ENCODE measurements at places on chromosomes 11 and 22.

- no peak for DNase-seq
Measured at GRCh38 chr22:31080164-31080847, 812 bp upstream of the SMTN start.

GRCh38 chr22:19853879-19854777, 546 bp downstream of the GNB1L start:
- DNase-seq, result peak; percentile 63

GRCh38 chr11:29669310-29669709, 347.5 kb downstream of the KCNA4 start:
- no peak for DNase-seq

DNA sequence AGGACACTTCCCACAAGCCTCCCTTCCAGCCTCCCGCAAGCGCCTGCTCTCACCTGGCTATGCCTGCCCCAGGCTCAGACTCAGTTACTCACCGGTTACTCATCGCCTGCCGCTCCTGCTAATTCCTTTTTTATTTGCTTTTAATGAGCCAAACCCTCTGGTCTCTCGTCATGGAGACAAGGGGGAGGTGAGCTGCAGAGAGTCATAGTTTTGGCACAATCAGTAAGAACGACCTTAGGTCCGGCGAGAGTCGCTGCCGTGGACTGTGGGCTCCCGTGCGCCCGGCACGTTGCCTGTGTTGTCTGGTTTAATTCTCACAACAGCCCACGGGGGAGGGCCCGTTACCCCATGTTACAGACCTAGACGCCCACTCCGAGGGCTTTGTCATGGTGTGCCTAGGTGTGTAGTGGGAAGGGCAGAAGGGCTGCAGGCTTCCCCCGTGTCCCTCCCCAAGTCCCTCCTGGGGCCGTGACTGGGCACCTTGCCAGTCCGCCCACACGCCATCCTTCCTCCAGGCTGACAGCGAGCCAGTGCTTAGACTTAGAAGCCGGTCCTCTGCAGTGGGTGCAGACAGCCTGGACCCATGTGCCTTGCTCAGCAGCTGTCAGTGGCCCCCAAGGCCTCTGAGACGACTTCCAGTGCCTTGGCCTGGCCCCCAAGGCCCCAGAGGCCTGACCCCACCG, 42.2 kb downstream of the WNT7B start:
- no peak for DNase-seq
